Activated T-cell treated with anti-CD3 and anti-CD28 coated beads, Interleukin-2, amount 50 U/mL, for 4 hours (primary cell): ENCODE measurements at places on chromosomes 11 and 22. TPM values are rescaled to one million over a fixed set of nuclear protein-coding genes. Genes with fewer than 3 reads are reported as not detected.

KIF18A gene
- 2.8 TPM for total RNA-seq

ARHGAP8 gene
- total RNA-seq = 2.0 TPM

CARD10 gene
- total RNA-seq = not detected

EIF3D gene
- 385 TPM for total RNA-seq

AKIP1 gene
- total RNA-seq = 25.6 TPM

TECTA gene
- 0.11 TPM for total RNA-seq

OR6A2 gene
- total RNA-seq = not detected

MRGPRX4 gene
- total RNA-seq = not detected

TMEM121B gene
- total RNA-seq = 0.24 TPM

TMPRSS13 gene
- 0.38 TPM for total RNA-seq

KCNJ5 gene
- not detected for total RNA-seq

OR8G5 gene
- not detected for total RNA-seq

TSSK2 gene
- not detected for total RNA-seq

GCAT gene
- 6.5 TPM for total RNA-seq

MYO18B gene
- total RNA-seq = not detected

SORL1 gene
- 21.3 TPM for total RNA-seq

RFPL3 gene
- not detected for total RNA-seq

DEFB131B gene
- not detected for total RNA-seq

MYEOV gene
- total RNA-seq = not detected

PNPLA5 gene
- total RNA-seq = not detected

CHADL gene
- total RNA-seq = 0.86 TPM

RGL4 gene
- 4.1 TPM for total RNA-seq

UBE4A gene
- 43.7 TPM for total RNA-seq

SPON1 gene
- total RNA-seq = 1.1 TPM

KRTAP5-11 gene
- total RNA-seq = not detected

PGA5 gene
- total RNA-seq = not detected

NDUFV1 gene
- 353 TPM for total RNA-seq

DNHD1 gene
- total RNA-seq = 6.1 TPM

FAM180B gene
- total RNA-seq = 0.13 TPM

SMC1B gene
- total RNA-seq = 0.13 TPM

FAT3 gene
- 0.14 TPM for total RNA-seq

RBMXL2 gene
- not detected for total RNA-seq

KCNQ1 gene
- 3.0 TPM for total RNA-seq

PDE3B gene
- total RNA-seq = 17.8 TPM

CASP5 gene
- not detected for total RNA-seq

KLHL35 gene
- total RNA-seq = 1.5 TPM

SLCO2B1 gene
- total RNA-seq = 0.18 TPM

NXPE1 gene
- not detected for total RNA-seq

NXPE2 gene
- total RNA-seq = not detected

CNGA4 gene
- total RNA-seq = not detected
